Activated CD4-positive, alpha-beta T cell treated with anti-CD3 and anti-CD28 coated beads for 48 hours (primary cell): ENCODE measurements at places on chromosomes 5 and 9.
A peak's percentile ranks its signal among the peaks of the same experiment; 100 is the strongest.

DNA sequence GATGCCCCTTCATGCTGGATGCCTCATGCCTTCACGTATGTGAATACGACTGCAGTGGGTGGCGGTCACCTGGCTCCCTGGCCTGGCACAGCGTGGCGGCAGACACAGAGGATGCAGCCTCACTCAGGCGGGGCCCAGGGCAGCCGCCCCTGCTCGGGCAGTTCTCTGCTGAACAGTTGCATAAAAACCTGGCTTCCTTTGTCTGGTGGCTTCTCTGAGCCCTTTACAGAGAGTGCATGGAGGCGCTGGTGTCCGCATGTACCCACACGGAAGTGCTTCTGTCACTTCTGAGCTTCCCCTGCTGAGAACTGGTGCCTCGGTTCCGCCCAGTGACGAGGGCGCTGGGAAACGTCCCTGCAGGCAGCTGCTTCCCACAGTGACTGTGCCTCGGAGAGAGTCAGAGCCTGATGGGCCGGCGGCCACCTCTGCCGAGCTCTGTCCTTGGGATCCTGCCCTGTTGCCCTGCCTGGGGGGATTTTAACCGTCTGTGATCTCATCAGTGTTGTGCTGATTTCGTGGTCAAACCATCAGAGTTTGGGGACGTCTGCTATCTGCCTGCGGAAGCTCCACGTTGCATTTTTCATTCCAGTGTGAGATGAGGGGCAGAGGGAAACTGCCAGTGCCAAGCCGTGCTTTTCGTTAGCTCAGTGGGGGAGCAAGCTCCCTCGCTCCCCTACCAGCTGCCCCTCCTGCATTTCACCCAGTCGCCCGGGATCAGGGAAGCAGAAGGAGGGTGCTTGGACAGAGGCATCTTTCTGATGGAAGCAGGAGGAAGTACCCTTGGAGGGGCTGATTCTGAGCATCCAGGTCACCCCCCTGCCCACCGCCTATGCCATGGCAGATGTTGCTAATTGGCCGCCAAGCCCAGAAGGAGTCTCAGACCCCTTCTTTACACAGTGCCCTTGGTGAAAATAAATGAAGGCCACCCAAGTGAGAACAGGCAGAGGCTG lies 153.0 kb upstream of the COL5A1 start:
- no peak for DNase-seq

DNA sequence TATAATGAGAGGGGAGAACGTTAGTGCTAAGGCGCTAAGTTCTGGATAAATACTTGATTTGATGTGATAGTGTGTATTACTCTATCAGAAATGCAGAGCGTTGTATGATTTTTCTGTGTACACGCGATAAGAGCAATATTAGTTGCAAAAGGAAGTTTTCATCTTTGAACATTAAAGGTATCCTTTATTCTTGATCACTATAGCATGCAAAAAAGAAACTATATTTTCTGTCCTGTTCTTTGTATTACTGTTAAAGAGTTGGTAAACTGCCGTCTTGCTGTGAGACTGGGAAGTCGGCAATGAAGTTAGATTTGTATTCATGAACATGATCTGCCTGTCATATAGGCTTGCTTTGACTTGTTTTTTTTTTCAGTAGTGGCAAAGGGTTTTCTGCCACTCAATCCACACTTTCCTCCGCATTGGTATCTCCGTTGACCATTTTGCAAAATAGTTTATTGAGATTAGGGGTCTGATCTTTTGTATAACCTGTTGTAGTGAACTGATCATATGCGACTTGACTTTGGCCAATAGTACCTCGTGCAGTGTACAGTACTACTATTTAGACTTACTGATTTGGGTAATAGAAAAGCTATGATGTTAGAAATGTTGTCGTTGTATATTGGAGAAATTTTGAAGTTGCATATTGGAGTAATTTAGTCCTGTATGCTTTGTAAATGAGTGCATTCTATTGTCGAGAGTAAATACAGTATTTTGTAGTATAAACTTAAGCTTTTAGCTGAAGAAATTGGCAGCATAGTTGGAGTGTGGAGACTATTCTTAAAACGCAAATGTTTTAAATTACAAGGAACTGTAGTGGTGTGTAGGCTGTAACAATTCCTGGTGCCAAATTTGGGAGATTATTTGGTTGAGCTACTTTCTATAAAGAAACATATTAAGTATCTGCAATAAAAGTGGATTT lies 1.7 kb downstream of the DENND4C start:
- DNase-seq: no peak

DNA sequence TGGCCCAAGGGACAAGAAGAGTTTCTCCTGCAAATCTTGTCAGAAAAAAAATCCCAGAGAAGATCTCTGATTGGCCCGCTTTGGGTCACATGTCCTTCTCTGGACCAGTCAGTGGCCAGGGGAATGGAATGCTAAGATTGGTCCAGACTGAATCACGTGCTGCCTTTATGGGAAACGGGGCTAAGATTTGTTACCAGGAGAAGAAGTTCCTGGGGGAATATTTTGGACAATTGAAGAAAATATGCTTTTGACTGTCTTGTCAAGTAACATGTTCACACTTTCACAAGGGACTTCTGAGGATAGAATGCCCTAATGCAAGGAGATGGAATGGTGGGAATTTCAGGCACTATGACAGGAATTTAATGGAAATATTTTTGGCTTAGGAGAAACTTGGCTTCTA lies 74.1 kb upstream of the SH3PXD2B start:
- no peak for DNase-seq

DNA sequence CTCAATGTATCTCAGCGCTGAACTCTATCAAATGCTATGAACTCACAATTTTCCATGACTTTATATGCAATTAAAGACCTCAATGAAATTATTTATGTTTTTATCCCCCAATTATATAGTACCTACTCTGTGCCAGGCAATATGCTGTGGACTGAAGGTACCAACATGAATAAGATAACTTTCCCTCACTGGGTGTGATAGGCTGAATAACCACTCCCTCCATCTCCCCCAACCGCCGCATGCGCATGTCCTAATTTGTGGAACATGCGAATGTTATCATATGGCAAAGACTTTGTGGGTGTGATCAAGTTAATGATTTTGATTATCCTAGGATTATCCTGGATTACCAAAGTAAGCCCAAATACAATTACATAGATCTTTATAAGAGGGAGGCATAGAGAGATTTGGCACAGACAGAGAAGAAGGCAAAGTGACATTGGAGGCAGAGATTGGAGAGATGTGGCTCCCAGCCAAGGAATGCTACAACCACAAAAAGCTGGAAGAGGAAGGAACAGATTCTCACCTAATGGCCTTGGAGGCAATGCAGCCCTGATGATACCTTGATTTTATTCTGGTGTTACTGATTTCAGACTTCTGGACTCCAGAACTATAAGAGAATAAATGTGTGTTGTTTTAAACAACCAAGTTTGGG lies 149.1 kb upstream of the VCAN start:
- DNase-seq: no peak

DNA sequence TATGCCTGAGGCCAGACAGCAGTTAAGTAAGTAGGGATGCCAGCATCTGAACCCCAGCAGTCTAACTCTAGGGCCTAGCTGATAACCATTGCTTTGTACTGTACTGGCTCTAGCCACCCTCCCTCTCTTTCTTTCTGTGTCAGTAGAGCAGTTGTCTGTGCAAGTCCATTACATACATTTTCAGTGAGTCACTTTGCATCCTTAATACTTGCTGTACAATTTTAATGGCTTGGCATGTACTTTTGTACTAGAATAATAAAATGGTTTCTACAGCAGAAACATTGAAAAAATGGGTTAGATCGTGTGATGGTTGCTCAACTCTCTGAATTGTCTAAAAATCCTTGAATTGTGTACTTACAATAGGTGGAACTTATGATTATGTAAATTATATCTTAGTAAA lies 1.5 kb upstream of the TTC39B start:
- no peak for DNase-seq

GRCh38 chr5:59209758-59210359 lies 627.0 kb downstream of the RAB3C start:
- DNase-seq: no peak

DNA sequence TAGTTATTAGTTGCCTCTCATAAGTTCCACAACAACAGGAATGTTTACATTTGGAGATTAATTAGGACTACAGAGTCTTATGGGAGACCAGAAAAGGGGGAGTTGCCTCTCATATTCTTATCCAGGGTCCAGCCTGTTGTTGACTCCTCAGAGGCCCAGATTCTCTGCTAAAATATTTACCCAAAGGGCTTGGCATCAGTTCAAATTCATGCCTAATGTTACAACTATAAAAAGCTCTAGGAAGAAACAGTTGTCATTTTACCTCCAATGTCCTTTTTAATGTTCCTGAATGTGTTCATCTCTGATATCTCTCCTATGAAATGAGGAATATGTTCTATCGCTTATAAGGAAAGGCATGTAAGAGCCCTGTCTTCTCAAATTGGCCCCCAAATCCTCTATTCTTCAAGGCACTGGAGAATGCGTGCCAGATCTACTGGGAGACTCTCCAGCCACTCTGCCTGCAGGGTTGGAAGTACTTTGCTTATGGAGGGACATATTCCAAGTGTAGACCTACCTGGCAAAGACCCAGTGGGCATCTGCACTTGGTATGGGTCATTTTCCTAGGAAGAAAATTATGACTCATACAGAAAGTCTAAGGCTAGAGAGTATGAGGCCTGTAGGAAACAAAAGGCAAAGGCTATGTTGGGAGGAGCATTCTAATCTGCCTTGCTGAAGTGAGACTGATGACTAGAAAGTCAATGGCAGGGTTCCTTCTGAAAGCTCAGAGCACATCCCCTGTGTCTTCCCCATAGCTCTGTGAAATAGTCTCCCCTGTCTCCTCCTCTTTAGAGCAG lies 192.6 kb downstream of the ESM1 start:
- no peak for DNase-seq

GRCh38 chr9:107699231-107699630 lies 209.7 kb upstream of the KLF4 start:
- no peak for DNase-seq

GRCh38 chr9:982394-983230 lies 6.2 kb downstream of the DMRT3 start:
- no peak for DNase-seq

GRCh38 chr5:172498431-172499129 lies 44.3 kb upstream of the SH3PXD2B start:
- DNase-seq: no peak

GRCh38 chr9:123089790-123090189 lies 56.3 kb downstream of the GPR21 start:
- no peak for DNase-seq

DNA sequence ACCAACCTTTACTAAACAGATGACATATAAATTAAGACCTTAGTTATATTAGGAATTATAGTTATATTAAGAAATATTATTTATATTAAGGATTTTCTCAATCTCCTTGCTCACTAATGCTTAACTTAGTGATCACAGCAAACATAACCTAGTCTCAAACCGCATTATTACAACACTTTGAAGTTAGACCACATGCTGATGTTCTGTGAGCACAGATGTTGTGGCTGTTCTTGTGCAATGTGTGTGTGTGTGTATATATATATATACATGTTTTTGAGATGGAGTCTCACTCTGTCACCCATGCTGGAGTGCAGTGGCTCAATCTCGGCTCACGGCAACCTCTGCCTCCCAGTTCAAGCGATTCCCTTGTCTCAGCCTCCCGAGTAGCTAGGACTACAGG lies 20.5 kb downstream of the ELP1 start:
- DNase-seq: no peak

DNA sequence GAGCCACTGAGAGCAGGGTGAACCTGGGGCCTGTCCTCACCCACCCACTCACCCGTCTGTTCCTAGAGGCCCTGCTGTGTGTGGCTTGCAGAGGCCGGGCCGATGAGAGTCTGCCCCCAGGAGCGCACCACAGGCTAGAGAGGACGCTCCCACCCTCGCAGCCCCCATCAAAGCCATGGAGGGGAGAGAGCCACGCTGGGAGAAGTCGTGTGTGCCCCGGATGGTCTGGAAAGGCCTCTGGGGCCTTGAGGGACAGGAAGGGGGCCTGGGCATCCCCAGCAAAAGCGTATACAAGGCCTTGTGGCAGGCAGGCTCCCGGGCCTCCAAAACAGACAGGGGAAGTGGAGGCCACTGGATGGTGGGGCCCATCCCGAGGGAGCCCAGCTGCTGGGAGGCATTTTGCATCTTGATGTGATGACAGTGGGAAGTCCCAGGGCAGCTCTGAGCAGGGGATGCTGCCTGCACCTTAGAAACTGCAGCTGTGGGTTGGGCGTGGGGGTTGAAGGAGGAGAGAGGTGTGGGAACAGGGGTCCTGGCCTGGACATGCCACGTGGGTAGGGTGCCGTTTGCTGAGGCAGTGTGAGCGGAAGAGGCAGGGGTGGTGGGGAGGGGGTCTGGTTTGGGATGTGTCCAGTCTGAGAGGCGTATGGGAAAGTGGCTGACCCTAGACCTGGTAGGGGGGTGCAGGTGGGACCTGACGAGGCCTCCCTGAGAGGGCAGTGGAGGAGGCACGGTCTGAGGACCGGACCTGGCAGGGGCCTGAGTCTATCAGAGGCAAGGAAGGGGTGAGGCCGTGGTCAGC lies 43.0 kb upstream of the NOTCH1 start:
- peak; percentile 20 for DNase-seq

DNA sequence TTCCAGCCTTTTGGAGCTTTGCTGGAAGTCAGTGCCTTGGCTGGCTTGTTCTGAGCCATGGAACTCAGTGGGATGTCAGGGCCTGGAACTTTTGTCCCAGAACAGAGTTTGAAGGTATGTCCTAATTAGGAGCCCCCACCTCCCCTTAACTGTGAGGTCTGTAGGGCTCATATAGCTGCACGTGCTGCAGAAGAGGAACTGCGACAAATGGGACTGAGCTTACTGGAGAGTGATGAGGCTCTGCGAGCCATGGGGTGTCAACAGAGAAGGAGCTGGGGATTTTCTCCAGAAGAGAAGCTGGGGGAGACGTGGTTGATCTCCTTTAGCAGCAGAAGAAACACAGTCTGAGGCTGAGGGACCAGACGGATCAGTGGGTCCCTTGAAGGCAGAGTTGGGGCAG lies 10.9 kb downstream of the TMEM8B start:
- no peak for DNase-seq
